COR-L47 (cell line): ENCODE measurements at places on chromosomes 1 and 21.

DNA sequence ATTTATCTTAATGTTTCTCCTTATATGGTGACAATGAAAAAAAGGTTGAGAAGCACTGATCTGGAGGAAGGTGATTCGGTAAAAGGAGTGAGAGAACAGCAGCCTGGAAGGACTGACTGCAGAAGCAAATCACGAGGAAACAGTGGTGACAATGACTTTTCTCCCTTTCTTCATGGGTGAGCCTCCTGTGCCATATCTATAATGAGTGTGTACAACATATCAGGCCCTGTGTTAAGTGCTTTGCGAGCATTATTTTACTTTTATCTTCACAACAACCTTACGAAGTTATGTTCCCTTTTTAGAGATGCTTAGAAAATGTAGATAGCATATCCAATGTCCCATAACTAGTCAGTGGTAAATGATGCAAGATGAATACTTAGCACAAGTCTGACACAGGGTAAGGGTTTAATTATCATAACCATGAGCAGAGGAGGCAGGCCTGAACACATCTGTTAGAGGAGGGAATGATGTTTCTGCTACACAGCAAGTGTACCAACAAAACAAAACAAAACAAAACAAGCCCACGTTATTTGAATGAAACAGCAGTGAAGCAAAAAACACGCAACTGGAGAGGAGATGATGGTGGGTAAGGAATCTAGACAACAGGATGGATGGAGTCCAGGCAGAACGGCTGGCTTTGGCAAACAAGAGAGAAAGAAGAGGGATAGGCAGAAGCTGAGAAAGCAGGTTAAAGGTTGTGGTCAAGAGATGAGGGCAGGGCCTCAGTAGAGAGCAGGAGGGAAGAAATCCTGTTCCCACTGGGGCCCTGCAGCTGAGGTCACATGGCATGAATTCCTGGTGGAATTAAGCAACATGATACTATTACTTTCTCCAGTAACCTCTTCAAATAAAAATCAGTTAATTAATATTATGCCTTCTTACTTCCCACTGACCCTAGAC, 29.6 kb downstream of the GNG12 start:
- DNase-seq: no peak

- no peak for DNase-seq
These were observed 480.4 kb upstream of the USP24 start for GRCh38 chr1:55695552-55695951.

DNA sequence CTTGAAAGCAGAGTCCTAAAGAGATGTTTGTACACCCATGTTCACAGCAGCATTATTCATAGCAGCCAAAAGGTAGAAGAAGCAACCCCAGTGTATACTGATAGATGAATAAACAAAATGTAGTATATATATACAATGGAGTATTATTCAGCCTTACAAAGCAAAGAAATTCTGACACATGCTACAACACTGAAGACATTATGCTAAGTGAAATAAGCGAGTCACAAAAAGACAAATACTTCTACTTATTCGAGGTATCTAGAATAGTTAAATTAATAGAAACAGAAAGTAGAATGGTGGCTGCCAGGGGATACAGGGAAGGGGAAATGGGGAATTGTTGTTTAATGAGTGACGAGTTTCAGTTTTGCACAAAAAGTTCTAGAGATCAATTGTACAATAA, 23.5 kb downstream of the COP1 start:
- no peak for DNase-seq

DNA sequence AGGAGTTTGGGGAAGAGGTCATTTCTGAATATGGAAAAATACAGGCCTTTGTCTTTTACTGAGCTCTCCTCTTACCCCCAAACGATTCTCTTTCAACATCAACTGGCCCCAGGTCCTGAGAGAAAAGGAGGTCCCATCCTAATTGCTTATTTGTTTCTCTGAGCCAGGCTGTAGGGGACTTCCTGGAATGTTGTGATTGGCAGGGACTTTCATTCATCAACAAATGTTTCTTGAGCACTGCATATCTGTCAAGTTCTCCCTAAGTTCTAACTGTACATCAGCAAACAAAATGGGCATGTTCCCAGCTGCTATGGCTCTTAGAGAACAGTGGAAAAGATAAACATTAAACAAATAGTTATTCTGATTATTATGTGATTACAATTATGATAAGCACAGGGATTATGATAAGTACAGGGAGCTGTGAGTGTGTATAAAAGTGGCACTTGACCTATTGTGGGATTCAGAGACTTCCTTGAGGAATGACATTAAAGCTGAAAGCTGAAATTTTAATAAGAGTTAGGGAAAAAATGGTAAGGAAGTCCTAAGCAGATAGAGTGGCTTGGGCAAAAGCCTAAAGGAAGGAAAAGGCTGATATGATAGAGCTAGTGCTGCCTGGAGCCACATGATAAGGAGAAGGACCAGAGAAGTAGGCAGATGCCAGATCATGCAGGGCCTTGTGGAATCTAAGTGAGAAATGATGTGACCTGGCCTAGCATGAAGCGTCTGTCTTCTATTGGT, 11.6 kb downstream of the GPX7 start:
- DNase-seq: no peak

DNA sequence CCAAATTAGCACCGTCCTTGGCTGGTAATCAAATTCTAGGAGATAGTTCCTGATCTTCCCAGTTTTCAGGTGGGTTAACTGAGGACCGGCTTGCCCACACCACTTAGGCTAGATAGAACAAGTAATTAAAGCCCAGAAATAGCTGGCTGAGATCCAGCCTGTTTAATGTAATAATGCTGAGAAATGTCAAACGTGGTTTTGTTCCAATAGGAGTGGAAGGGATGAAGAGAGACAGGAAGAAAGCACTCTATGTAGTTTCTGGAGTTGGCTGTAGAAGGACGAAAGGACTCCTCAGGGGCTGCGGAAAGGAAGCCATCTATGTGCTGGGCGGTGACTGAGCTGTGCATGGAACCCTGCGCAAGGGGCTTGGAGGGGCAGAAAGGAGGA, 18.6 kb downstream of the NAV1 start:
- DNase-seq: no peak
